ENCODE measurements at places on chromosomes 4 and X.

- no peak for DNase-seq
Measured at GRCh38 chr4:141913928-141914327, 277.5 kb downstream of the IL15 start.

DNA sequence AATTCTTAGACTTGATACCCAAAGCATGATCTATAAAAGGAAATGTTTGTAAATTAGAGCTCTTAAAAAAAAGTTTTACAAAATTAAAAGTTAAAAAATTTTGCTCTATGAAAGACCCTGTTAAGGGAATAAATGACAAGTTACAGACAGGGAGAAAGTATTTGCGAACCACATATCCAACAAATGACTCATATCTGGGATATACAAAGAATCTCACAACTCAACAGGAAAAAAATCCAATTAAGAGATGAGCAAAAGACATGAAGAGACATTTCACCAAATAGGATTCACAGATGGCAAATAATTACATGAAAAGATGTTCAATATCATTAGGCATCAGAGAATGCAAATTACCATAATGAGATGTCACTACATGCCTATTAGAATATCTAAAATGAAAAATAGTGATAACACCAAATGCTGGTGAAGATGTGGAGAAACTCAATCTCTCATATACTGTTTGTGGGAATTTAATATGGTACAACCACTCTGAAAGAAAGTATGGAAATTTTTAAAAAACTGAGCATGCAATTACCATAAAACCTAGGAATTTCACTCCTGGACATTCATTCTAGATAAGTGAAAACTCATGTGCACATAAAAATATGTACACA is 100.8 kb upstream of the EOLA2 start:
- DNase-seq, result no peak

- DNase-seq, result no peak
Measured at GRCh38 chr4:134753390-134753789, 551.8 kb upstream of the PABPC4L start.

DNA sequence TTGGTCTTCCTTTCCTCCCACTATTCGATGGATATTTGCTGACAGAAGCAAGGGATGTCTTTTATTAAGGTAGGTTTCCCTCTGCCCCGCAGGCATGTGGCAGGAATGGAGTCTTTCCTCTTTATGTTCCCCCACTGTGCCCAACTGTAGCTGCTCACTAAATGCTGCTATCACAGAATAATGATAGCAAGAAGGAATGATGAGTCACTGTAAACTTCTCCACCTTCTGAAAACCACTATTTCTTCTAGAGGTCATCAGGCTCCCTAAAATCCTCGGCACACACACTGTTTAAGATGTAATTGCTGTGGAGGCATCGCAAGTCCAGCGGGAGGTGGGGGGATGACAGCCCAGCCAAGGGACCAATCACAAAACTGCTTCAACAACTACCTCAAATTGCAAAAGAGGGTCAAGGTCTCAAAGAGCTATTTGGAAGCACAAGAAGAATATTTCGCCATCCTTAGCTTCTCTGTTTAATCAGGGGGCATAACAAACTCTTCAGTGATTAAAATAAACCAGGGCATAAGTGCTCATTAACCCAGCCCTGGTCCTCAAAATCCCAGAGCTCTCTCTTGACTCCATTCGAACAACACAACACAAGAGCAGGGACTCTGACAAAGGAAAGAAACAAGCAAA is 13.9 kb downstream of the QDPR start:
- no peak for DNase-seq

- DNase-seq, result no peak
Measured at GRCh38 chr4:160872491-160872890, 1291.3 kb downstream of the FSTL5 start.

GRCh38 chr4:128221586-128221985 is 66.0 kb downstream of the PGRMC2 start:
- no peak for DNase-seq

DNA sequence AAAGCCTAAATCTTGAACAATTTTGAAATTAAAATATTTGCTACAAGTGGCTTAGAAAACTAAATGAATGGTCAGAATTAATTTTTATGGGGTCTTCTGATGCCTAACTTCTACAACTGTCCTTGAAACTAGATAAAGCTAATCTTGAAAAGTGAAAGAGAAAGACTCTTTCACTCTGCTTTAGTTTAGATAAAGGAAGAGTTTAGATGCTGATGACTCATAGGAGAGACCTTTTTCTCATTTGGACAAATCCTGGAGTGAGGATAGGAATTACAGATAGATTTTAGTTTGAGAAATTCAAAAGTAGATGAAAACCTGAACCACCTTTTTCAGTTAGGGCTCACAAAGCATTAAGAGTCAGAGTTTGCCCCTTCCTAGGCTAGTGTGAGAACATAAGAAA is 342.3 kb upstream of the GRID2 start:
- no peak for DNase-seq

DNA sequence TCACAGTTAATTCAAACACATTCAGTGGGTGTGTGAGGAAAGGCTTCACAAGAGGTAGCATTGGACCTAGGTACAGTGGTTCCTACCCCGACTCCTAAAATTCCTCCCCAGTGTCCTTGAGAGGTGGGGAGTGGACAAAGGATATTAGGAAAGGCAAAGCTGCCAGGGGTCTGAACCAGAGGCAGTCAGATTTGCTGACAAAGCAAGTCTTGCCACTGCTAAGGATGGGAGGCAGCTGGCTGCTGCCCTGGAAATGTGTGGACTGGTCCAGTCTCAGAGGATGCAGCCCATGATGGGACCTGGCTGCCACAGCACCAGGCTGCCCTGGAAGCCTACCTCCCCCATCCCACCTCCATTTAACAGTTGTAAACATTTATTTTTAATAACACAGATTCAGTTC is 4.1 kb upstream of the PHF8 start:
- DNase-seq, result no peak

DNA sequence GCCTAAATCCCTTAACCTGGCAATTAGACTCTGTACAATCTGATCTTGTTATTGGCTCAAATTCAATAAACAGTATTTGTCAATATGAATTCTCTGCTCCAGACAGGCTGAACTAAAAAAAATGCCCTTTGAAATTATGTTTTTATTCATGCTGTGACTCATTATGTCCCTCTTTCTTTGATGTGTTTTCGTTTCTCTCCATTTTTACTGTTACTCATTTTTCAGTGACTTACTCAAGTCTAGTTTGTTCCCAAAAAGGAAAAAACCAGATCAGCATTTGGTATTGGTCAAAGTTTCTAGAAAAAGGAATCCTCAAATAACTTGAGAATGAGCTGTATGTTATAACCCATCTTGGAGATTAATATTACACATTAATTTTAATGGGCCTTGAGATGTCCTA is 40.4 kb downstream of the UNC5C start:
- DNase-seq, result no peak

DNA sequence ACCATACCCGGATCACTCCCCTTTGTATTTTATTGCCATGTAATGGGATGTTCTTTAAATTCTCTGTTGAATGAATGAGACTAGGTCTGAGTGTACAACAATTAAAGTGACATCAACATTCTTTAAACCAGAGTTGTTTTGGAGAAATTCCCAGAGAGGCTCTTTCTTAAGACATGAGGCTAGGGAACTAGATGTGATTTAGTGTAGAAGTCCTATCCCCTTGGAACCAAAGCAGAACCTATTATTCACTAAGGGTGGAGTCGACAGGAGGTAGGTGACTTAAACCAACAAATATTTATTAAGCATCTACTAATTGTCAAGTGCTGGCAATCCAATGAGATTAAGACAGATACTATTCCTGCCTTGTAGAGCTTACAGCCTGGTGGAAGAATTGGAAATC is 1.7 kb downstream of the EIF1AX start:
- DNase-seq, result no peak

GRCh38 chr4:17763416-17763815 is 18.0 kb downstream of the FAM184B start:
- no peak for DNase-seq

- no peak for DNase-seq
Measured at GRCh38 chr4:5470318-5471198, 237.8 kb downstream of the EVC2 start.

- no peak for DNase-seq
Measured at GRCh38 chrX:153984351-153985178, 12.0 kb downstream of the TMEM187 start.

DNA sequence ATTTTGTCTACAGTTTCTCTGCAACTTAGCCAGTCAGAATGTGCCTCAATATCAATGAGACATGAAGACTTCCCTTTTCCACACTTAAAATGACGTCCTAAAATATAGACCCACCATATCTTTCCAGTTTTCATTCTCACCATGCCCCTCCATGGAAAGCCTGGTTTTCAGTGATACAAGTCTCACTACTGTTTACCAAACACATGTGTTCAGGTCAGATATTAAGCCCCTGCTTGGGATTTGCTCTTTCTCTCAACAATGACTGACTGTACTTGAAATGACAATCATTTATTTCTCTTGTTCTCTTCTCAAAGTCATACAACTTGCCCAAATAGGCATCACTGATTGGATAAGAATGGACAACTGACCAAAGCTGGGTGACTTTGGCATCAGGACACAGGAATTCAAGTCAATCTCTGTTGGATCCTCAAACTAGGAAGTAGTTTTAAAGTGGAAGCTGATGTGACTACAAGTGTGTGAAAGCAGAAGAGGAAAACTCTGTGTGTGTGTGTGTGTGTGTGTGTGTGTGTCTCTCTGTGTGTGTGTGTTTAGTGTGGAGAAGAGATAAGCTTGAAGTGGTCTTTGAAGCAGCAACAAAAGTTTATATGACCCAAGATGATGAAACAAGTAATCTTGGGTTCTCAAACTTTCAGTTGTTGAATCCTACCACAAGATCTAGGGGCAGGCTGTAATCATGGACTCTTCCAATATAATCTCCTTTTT is 217.4 kb upstream of the FGF13 start:
- DNase-seq, result no peak

DNA sequence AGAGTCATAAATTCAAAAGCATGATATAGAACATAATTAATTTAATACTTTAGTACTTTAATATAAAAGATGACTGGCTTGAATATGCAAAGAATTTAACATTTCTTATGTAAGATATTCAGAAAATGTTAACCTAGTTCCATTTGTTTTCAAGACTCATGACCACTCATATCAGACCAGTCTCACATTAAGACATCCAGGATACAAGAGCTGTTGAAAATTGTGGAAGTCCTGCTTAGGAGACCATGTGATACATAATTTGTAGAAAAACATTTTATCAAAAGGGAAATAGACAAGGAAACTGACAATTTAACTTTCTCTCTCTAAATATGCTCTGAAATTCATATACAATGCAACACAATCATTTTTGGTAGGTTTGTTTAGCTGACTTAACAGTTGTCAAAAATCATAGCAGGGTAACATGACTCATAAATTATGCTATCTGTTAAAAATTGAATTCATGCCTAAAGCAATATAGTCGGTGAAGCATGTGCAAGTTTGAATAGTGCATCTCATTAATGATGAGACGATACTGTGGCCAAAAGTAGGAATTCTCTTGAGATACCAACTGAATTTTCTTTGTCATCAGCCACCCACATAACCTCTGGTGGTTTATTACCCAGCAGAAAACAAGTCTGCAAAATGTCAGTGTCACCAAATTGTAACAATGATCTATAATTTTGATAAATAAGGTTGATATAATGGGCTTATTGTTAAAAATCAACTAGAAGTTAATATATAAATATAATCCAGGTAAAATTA is 211.4 kb downstream of the GASK1B start:
- DNase-seq, result no peak

- DNase-seq, result no peak
Measured at GRCh38 chrX:133300591-133300990, 82.4 kb upstream of the TFDP3 start.

- DNase-seq, result no peak
Measured at GRCh38 chr4:152975380-152976211, 39.5 kb downstream of the FHDC1 start.

DNA sequence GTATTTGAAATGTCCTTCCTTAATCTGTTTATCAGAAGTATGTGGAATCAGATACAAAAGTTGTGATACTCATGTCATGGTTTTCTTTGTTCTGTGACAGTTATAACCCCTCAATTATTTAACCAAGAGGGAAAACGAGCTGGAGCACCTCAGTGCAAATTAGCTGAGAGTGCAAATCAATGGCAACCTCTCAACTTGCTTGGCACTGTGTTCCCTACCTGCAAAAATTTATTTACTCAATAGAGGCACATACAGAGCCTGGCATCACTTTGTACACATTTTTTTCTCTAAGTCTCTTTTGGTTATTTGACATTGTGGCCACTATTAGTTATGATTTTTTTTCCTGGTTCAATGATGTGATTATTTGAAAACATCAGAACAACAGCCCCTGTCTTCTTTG is 186.2 kb downstream of the STIM2 start:
- no peak for DNase-seq

DNA sequence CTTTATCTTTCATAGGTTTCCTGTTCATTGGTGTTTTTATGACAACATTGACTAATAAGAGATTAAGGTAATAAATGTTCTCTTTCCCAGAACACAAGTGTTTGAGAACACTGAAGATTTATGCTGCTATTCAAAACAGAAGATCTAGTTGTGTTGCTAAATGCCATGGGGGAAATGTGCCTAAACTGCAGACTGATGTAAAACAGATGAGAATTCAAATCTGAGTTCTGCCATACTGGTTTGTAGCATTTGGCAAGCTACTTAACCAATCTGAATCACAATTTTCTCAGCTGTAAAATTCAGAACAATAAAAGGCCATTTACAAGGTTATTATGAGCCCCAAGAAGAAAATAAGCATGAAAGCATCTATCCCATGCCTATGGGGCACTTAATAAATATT is 2.3 kb downstream of the SLC10A6 start:
- no peak for DNase-seq

- DNase-seq, result no peak
Measured at GRCh38 chrX:83108278-83108677, 399.8 kb upstream of the POU3F4 start.

DNA sequence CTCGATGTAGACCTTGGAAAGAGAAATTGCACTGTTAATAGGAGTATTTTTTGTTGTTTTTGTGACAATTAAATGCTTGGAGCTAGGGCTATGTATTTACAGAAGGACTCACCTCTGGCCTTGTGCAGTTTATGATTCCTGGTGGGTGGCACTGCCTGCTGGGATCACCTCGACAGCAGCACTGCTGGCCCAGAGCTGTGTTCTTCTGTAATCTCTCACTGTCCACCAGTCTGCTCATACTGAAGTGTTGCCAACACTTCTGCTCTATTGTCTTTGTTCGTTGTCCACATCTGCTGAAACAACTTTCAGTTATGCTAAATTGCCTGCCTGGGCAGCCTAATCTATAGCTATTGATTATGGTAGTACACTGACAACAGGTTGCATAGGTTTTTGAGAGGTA is 194.4 kb upstream of the ANK2 start:
- DNase-seq, result no peak

DNA sequence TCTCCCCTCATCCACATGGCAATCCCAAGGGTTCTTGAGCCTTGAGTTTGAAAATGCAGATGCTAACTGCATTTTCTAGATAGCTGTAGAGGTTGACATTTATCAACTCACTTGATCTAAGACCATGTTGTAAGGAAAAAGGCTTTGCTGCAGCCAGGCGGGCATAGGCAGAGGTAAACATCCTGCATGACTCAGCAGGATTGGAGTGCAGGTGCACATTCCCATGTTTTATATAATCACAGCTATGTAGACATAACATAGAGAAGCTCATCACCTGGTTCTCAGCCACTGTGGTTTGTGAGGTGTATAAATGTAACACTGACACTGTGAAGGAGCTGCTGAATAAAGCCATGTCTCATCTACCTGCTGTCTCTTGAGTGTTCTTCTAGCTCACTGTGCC is 62.3 kb upstream of the PDE5A start:
- no peak for DNase-seq

- DNase-seq, result no peak
Measured at GRCh38 chrX:153878345-153878744, 7.6 kb downstream of the L1CAM start.

GRCh38 chr4:44872246-44872645 is 145.9 kb upstream of the GNPDA2 start:
- DNase-seq, result no peak

GRCh38 chrX:132740316-132741123 is 217.9 kb downstream of the HS6ST2 start:
- DNase-seq, result no peak
